Activated T-cell treated with anti-CD3 and anti-CD28 coated beads for 48 hours (primary cell): ENCODE measurements at places on chromosomes 1 and 21.

DNA sequence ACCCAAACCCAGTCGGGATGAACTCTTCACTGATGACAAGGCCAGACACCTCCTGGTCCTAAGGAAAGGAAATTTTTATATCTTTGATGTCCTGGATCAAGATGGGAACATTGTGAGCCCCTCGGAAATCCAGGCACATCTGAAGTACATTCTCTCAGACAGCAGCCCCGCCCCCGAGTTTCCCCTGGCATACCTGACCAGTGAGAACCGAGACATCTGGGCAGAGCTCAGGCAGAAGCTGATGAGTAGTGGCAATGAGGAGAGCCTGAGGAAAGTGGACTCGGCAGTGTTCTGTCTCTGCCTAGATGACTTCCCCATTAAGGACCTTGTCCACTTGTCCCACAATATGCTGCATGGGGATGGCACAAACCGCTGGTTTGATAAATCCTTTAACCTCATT lies 10.1 kb downstream of the CZIB start:
- DNase-seq = no peak

GRCh38 chr1:58921342-58921741 lies 137.5 kb upstream of the JUN start:
- no peak for DNase-seq

GRCh38 chr1:223022641-223023473 lies 120.2 kb downstream of the TLR5 start:
- DNase-seq = no peak

- DNase-seq = no peak
These were observed 19.8 kb upstream of the SMYD3 start for GRCh38 chr1:246526915-246527314.

DNA sequence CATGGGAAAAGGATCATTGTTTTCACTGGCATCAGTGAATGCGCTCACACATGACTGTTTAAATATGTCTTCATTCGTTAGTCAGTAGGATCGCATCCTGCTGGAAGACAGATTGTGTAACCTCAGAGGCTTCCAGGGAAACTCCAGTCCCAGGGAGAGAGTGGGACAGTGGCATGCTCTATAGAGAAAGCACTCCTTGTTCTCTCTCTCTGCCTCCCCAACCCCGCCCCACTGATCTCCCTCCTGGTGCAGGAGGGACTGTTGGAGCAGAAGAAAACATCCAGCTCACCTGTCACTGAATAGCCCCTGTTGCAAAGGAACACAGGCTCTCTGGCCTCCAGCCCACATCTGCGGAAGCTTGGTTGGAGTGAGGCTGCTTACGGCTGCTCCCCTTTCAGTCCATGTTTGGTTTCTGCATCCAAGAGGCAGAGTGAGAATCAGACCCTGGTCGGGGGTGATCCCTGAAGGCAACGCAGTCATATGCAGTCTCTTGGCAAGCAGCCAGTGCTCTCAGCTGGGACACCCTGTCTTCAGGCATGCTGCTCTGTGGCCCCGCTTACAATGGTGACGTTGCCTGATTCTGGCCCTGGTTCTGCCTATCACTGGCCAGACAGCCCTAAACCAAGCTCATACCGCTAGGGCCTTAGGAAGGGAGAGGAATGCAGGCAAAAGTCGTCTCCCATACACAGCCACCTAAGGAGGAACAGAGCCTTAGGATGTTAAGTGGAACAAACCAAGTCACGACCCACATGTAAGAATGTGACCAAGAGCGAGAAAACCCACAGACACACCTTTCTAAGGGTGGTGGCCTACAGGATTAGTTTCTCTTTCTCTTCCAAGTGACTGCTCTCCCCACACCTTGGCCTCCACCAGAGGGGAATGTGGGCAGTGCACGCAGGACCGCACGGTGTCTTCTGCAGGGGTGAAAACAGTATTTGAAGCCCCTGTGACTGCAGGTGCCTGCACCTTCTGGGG lies 39.7 kb downstream of the BACE2 start:
- no peak for DNase-seq

DNA sequence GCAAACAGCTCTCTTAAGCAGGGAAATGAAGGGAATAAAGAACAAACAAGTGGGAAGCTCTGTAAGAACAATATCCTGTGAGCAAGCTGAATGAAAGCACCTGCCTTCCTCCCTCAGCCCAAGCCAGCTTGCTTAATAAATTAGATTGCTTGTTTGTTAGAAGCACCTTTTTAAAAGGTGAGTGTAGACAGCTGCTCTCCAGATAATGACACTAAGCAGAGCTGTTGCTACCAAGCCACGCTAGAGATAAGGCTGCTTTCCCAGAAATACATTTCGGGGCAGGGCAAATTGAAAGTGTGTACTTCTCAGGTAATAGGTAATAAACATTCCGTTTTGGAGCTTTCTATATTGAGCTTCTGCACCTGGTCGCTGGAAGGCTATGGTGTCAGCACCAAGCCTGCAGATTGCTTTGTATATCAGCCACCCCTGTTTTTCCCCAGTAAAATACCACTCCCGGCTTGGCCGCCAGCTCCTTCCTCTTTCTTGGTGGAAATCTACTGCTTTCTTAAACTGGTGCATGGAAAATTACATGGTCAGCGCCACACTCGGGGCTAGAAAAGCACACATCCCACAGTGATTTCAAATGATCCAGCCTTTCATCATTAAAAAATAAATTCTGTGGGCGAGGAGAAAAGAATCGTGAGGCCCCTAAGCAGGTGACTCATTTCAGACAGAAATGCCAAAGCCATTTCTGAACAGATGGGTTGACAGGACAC lies 151.3 kb downstream of the ETS2 start:
- DNase-seq = no peak

- DNase-seq = no peak
These were observed 137.8 kb downstream of the PEX14 start for GRCh38 chr1:10612436-10613160.

- no peak for DNase-seq
These were observed 1.1 kb upstream of the CD244 start for GRCh38 chr1:160863774-160864131.

GRCh38 chr1:27351541-27352107 lies 9.8 kb downstream of the SYTL1 start:
- DNase-seq = no peak

- no peak for DNase-seq
These were observed 79.0 kb upstream of the KRTAP19-8 start for GRCh38 chr21:31117128-31117916.

- DNase-seq = no peak
These were observed 52.6 kb downstream of the RUNX1 start for GRCh38 chr21:34996304-34997101.

GRCh38 chr1:6579374-6580118 lies at the start of gene ZBTB48:
Gene ZBTB48, plus strand, starts transcription at chr1:6579994. Its CDS starts 616 bp downstream, at chr1:6580610.
- DNase-seq = peak; percentile 98

- DNase-seq = no peak
These were observed 8.4 kb downstream of the TRAPPC10 start for GRCh38 chr21:44020551-44020950.

DNA sequence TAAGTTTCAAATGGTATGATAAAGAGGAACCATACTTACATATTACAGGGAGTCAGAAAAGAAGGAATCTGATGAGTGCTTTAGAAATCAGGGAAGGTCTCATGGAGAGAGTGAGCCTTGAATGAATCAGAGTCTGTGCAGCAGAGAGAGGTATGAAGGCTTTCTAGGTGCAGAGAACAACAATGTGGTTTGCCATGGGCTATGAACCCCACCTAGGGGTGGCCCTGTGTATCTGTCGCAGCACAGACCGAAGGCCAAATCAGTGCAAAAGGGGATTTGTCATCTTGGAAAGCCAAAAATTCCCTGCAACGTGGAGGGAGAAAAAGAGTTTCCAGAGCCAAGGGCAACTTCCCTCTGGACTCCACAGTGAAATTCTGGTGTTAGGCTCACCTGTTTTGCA lies 3.5 kb downstream of the PAPPA2 start:
- no peak for DNase-seq

- DNase-seq = no peak
These were observed 50.4 kb downstream of the PGBD5 start for GRCh38 chr1:230375780-230376179.
